ENCODE measurements at places on chromosomes 2 and 18.
A peak's percentile ranks its signal among the peaks of the same experiment; 100 is the strongest.

GRCh38 chr2:178681081-178681480 is 126.1 kb downstream of the TTN start:
- DNase-seq, result no peak

GRCh38 chr2:237391140-237391539 is 22.8 kb downstream of the COL6A3 start:
- DNase-seq, result no peak

GRCh38 chr2:237181844-237182243 is 96.2 kb downstream of the COPS8 start:
- DNase-seq, result no peak

DNA sequence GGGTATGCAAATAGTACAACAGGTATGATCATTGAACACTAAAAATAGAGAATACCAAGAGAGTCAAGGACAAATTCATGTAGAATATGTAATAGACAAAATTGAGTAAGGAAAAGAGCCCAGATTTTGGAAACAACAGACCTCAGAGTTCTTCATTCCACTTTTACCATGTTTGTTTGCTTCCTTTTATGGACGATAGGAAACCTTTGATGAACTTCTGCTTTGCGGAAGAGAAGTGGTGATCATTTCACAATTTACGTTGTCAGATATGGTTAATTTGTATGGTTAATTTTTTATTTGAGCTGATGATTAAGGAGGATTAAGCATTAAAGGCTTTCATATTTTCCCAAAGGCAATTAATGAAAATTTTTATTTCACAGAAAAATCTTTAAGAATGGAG is 16.3 kb downstream of the MARCHF7 start:
- DNase-seq, result no peak

DNA sequence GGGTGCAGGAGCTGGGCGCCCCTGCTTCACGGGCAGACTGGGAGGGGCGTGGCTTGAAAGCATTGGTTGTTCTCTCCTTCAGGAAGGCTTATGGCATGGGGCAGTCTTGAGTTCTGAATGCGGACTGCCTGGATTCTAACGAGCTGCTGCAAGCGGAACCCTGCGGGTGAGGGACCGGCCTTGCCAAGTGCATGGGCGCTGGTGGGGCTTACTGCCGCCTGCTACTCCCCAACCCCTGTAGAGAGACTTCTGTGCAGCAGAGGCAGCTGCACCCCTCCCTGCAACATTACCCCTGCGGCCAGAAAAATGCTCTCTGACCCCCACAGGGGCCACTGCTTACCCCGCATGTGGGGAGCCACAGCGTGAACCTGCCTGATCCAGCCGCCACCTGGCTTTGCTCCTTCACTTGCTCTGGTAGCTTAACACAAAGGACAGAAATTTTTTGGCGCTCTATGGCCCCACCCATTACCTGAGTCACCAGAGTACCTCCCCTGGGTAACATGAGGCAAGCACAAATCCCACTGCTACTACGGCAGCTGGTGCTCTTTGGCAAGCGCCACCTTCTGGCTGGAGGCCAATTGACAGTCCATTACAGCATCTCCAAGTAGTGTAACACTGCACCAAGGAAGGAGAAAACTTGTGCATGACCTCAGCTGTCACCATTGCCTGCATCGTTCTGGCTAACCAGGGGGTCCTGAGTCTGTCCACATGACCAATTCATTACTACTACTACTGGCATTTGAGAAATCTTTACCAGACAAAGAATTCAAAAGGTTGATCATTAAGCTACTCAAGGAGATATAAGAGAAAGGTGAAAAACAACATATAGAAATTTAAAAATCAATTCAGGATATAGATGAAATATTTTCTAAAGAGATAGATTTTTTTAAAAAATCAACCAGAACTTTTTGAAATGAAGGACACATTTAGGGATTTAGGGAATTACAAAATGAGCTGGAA is 35.4 kb downstream of the MYL12B start:
- peak; percentile 96 for DNase-seq

DNA sequence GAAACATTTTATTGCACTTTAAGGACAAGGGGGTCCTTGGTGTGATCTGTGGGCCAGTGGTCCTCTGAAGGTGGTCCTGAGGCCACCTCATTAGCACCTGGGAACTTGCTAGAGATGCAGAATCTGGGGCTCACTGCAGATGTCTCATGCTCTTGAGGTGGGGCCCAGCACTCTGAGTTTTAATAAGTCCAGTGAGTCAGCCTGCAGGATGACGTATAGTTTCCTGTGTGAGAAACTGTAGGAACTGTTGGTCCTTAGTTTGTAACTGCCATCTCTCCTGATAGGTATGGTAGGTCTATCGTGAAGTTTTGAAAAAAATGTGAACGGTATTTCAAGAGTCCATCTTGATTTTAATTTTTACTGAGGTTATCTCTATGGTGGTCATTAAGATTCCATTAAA is 2.8 kb downstream of the TRPM8 start:
- DNase-seq, result no peak

DNA sequence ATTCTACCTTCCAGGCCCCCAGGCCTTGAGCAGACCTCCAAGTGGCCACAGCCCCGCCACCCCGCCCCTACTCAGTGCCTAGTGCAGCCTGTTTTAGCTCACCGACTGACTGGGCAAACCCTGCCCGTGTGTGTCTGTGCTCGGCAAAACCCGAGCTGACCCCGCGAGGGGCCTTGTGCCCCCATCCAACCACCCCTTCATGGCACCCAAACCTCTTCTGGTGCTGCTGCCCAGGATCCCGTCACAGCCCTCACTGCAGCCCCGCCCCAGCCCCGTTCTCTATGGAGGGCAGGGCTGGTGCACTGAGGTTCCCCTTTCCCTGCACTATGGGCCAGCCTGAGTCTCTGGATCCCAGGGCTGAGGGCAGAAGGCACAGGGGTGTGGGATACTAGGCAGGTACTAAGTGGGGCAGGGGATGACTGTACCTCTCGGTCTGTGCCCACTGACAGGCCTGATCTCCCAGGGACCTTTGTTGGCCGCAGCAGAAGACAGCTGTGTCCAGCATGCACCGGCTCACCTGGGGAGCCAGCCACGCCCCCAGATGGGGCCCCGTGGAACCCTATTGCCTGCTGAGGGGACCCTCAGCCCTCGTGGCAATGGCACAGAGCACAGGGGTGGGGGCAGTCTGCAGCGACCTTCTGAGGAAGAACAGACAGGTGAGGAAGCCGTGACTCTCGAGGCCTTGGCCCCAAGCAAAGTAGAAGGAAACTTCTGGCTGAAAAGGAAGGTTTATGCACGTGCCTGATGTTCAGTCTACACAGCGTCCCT is 69.9 kb upstream of the OTOS start:
- DNase-seq, result no peak

Measured in NCI-H2081 (cell line).